ENCODE measurements at places on chromosomes 5 and 9.

DNA sequence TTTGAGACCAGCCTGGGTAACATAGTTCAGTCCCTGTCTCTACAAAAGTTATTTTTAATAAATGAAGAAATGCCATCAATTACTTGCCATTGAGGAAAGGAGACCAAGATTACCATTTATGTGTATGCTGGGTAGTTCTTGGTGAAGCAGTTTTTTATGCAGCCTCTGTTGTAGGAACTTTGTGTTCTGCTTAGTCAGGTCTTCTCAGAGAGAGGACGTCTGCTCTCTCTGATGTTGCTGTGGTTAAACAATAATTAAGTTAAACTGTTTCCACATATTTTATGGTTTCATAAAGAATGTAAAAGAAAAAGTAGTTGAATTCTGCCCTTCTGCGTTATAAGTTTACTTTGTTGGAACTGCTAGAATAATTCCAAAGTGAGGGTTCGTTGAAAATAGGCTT lies 210.5 kb downstream of the KDM4C start:
- no peak for DNase-seq

DNA sequence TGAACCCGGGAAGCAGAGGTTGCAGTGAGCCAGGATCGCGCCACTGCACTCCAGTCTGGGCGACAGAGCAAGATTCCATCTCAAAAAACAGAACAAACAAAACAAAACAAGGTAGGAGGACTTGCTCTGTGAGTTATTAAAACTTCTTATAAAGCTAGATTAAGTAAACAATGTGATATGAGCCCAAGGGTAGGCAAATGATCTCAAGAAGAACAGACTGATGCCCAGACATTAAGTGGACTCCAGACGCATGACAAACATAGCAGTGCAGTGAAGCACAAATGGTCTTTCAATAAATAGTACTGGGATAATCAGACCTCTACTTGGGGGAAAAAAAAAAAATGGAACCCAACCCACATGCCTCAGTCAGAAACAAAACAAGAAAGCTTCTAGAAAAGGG lies 45.7 kb downstream of the SETX start:
- no peak for DNase-seq

- no peak for DNase-seq
Observed at GRCh38 chr5:103293719-103294118, 35.2 kb downstream of the MACIR start.

- DNase-seq = no peak
Observed at GRCh38 chr5:107464416-107464815, 206.3 kb downstream of the EFNA5 start.

DNA sequence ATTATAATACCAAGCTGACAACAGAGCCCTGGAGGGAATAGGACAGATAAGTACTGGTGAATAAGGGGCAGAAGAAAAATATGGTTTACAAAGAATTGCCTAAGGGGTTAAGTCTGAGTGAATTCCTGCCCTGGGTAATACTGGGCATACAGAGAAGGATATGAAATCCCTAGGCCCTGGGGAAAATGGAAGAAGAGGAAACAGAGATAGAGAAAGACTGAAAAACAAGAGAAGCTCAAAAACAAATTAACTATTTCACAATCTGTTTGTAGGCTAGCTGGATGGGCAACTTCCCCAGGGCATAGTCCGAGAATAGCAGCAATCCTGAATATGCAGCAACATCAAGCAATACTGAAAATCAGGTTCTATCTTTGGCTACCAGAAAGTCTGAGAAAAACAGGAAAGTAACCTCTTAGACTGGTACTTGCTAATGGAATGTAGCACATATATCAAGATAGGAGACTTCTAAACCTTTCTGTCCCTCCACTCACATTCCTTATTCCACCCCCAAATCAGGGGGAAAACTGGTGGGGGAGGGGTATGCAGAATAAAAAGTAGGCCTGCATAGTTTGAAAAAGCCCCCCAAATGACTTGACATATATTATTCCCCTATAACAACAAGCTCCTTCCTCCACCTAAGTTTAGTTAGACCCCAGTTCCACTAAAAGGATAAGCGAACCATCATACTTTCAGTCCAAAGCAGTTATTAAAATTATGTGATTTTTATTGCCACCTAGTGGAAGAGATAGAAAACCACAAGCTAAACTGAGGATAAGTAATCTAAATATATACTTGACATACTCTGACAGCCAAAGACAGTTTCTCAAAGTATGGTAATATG lies 20.6 kb downstream of the SLC38A9 start:
- DNase-seq = no peak

DNA sequence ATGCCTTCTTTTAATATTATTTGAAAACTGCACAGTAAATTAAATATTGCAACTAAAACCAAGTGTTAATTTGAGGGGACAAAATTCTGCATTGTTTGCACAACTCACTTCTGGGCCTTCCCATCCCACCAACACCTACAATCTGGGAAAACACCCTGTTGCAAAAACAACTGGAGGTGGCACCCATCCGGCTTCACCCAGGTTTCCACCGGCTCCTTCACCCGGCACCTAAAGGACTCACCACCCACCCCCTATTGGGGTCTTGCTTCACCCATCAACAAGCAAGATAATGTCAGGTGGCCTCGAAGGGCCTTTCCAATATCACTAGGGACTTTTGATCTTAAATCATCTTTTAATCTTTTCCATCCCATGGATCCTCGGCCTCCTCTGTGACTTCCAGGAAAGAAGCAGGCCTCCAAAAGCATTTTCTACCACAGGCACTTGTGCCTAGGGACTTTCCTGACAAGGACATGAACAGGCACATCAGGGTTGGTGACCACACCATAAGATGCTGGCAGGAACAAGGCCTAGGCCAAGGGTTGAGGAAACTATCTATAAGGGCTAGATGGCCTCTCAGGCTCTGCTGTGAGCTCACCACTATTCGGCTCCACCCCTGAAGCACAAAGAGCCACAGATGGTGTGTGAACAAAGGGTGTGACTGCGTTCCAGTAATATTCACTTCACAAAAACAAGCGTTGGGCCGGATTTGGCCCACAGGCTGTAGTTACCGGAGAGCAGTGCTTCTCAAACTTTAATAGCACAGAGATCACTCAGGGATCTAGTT lies 205.1 kb downstream of the AUH start:
- DNase-seq = no peak

DNA sequence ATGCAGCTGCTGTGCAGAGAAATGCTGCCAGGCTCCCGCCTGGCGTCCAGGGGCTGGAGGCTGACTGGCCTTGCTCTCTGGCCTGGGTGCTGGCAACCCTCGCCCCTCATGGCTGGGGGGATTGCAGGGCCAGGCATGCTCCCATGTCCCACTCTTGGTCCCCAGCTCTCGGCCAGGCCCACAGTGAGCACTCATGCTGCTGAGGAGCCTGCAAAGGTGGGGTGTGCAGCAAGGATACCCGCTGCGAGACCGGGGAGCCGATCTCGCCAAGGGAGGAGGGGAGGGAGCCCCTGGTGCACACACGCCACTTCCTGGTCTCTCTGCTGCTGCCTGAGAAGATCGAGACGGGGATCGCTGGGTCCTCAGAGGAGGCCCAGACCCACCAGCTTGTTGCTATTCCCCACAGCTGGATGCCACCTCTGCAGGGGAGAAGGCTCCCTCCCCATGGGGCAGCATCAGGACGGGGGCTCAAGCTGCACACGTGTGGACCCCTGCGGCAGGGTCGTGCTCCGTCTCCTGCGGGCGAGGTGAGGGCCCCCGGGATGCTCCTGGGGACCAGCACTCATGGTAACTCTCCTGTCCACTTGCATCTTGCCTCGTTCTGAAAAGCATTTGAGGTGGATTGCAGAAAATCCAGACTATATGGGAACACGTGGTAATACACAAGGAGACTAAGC lies 14.3 kb upstream of the CACFD1 start:
- DNase-seq = no peak

DNA sequence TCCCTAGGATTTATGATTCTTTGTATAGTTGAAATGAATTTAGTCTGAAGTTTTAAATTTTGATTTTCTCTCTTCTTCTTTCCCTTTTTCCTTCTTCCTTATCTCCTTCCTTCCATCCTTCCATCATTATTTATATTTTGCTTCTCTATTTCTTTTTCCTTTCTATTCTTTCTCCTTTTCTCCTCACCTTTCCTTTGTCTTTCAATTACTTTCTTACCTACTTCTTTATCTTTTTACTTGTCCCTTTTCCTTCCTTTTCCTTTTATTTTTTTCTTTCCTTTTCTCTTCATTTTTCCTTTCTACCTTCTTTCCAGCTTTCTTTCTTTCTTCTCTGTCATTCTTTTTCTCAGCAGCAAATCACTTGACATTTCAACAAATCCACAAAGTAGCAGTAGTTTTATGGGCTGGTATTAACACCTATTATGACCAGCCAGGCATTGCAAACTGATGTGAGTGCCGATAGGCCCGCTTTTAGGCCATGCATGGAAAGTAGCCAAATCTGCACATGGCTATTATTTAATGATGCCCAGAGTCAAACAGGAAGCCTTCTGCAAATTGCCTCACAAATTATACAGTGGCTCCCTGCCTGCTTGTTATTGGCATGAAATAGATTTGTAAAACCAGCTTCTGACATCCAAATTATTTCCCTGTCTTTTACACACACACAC lies 37.1 kb upstream of the NR3C1 start:
- DNase-seq = no peak

DNA sequence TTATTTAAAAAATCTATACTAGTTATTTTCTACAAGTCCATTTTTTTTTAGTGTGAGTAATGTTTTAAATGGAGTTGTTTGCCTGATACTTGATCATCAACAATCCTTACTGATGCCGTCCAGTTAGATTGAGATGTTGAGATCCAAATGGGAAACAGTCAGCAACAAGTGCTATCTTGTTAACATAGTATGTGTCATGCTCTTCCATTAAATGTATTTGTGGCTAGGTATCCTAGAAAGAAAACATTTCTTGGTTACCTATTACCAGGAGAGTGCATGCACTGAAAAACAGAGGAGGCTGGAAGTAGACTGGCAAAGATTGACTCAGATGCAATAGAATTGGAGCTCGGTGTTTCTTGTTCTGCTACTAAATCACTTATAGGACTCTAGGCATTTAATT lies 123.4 kb upstream of the MAN2A1 start:
- no peak for DNase-seq

DNA sequence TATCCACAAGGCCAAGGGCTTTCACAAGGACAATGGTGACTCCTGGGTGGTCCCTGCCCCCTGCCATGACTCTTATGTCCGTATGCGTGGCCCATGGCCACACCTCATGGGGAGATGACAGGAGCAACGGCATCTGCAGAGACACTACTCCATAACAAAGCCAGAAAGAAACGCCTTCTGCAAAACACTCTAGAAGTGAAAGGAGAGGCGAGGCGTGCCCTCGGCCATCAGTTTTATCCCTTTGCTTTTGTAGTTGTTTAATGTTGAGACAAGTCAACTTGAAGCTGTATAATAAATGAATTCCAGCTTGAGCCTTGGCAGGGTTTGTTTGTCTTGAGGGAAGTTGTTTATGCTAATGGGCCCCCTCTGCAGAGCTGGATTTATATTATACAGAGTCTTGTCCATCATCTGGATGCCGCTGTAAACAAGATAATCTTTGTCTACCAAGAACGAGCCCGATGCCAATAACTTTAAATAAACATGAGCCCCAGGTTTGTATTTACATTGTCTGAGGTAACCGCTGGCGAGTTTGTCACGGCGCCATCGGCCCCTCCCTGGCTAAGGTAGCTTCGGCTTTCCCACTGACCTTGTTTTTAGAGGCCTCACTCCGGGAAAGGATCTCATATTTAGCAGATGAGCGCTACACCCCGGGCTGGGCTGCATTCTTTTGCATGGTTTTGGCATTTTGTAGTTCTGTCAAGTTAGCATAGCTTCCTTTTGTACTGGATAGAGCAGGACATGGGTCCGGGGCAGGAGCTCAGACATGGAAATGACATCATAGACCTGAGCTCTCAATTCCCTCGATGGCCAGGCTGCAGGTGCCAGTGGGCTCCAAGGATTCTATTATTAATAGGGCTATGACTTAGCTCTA lies 165.3 kb downstream of the ERCC6L2 start:
- no peak for DNase-seq

GRCh38 chr9:108271236-108271635 lies 584.5 kb downstream of the ACTL7B start:
- DNase-seq = no peak

GRCh38 chr9:88996921-88997235 lies 5.6 kb downstream of the S1PR3 start:
- no peak for DNase-seq

DNA sequence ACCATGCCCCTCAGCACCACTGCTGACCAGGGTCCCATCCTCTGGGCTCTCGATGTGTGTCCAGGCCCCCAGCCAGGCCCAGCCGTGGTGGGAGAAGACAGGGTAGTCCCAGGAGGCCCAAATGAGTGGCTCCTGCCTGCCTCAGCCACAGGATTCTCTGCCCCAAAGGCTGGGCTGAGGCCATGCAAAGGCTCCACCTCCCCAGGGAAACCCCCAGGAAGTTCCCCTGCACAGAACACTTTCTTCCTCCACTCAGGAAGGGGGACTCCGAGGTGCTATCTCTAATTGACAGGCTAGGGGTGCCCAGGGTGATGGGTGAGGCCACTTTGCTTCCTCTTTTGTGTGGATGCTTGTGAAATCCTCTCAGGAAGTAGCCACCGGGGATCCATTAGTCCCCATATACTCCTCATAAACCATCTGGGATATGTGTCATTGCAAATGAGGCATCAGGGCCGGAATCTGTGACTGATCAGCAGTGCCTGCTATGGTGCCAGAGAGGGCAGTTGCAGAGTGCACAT lies 23.1 kb upstream of the TDRD7 start:
- DNase-seq = no peak

GRCh38 chr9:115850548-115851304 lies 302.9 kb upstream of the PAPPA start:
- DNase-seq = no peak

GRCh38 chr9:69965416-69966145 lies 78.1 kb upstream of the MAMDC2 start:
- DNase-seq = no peak

DNA sequence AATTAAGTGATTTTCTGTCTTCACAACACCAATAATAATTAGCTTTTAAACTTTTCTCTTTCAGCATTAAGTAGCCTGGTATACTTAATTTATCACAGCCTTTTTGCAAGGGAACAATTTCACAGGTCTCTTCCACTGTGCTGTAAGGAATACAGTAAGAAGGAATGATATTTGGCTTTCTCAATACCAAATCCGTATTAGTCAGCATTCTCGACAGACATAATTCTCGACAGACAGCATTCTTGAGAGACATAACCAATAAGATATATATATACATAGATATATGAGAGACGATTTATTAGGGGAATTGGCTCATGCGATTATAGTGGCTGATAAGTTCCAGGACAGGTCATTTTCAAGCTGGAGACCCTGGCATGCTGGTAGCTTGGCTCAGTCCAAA lies 18.0 kb downstream of the PRKAA1 start:
- no peak for DNase-seq

Data from left forelimb (tissue), 1 donor.